PC-3 (cell line): ENCODE measurements at places on chromosomes 16 and 17. TPM values are rescaled to one million over a fixed set of nuclear protein-coding genes. Genes with fewer than 3 reads are reported as not detected.
A peak's percentile ranks its signal among the peaks of the same experiment; 100 is the strongest.

GRCh38 chr17:45143094-45143670, 5.1 kb upstream of the HEXIM1 start:
- DNase-seq: no peak
- H3K27me3 ChIP-seq: no peaks in the 10 kb centered on the region
- H3K36me3 ChIP-seq: no peaks in the 10 kb centered on the region

DNA sequence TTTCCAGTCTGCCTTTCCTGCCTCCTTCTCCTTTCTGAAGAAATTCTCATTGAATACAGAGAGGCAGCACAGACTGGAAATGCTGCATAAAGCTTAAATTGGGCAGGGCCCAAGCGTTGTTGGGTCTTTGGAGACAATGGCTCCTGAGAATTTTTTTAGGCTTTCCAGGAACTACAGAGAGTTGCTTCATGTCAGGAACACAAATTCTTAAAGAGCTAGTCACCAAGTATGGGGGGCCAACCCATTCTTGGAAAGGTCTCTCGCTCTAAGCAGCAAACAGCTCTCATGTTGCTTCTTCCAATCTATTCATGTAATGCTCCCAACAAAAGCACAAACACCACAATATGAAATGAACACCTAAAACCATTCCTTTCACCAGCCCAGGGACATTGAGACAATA, 6.9 kb downstream of the HNF1B start:
- DNase-seq: peak; percentile 26
- H3K27me3 ChIP-seq: peaks cover 26% of the 10 kb centered on the region
- no peaks in the 10 kb centered on the region for H3K4me1 ChIP-seq
- no peaks in the 10 kb centered on the region for H3K36me3 ChIP-seq

DNA sequence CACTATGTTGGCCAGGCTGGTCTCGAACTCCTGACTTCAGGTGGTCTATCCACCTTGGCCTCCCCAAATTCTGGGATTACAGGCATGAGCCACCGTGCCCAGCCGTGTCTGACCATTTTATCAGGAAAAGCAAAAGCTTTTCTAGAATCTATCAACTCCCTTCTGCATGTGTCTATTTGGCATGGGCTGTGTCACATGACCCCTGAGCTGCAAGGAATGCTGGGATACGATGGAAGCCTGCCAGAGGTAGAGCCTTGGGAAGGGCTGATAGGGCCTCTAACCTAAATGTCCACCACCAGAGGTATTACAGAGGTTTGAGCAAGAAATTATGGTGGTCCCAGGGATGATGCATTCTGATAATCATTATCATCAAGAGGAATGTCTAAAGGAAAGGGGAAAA, 616.2 kb downstream of the WWOX start:
- no peaks in the 10 kb centered on the region for H3K36me3 ChIP-seq
- no peak overlapping the region for H3K4me3 ChIP-seq
- no peaks in the 10 kb centered on the region for H3K4me1 ChIP-seq
- no peaks in the 10 kb centered on the region for H3K27me3 ChIP-seq
- DNase-seq: no peak

DNA sequence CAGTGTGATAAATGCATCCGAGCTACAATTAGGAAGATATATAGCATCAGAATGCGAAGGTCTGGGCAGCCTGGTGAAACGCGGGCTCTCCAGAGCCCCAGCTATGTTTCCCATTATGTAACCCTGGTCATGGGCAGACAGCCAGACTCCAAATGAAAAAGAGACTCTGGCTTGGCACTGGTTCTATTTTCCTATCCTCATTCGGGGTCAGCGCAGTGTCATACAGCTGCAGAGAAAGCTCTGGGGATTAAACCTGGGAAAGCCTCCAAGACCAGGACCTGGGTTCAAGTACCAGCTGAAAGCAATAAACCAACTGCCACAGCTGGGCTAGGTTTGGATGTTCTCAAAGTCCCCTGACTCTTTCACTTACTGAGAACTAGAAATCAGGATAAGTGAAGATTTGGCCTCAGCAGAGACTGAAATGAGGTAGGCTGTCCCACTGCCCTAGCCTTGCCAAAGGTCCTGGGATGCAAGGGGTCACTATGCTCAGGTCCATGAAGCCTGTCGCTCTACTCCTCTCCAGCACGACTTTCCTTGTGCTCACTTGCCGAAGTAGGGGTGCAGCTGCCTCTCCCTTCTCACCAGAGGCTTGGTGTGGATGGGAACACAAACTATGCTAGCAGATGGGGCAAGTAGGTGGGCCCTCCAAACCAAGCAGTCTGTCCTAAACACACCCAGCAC, 123.8 kb downstream of the SMG6 start:
- H3K27me3 ChIP-seq: no peaks in the 10 kb centered on the region
- no peak for DNase-seq
- no peaks in the 10 kb centered on the region; the same call in 1 of the 2 replicates for H3K4me1 ChIP-seq
- H3K4me3 ChIP-seq: no peak overlapping the region
- no peak overlapping the region for H3K27ac ChIP-seq
- no peaks in the 10 kb centered on the region for H3K36me3 ChIP-seq

DNA sequence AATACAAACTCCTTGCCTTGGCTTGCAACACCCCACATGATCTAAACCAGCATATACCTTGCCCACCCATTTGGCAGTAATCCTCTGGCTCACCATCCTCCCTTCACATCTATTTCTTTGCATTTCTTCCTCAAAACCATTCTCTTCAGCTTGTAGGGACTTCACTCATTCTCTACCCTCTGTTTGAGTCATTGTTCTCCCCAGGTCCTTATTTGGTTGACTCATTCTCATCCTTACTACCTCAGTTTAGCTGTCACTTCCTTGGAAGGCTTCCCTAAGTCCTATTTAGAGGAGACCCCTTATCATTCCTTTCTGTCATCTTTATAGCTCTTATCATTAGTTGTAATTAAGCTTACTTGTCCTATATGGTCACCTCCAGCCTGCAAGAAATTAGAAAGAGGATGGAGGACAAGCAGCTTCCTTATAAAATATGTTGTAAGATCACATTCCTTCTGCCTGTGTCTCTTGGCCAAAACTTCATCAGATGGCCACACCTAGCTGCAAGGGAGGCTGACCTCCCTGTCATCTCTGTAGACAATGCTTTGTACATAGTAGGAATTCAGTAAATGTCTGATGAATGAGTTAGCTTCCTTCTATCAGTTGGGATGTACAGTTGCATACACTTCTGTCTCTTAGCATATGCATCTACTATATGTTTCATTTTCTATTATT, 1.7 kb downstream of the TTC19 start:
- H3K4me3 ChIP-seq: peak overlapping the region; percentile 94
- peaks cover 55% of the 10 kb centered on the region for H3K36me3 ChIP-seq
- DNase-seq: peak; percentile 68
- H3K4me1 ChIP-seq: peaks cover 38% of the 10 kb centered on the region
- H3K27ac ChIP-seq: no peak overlapping the region

DNA sequence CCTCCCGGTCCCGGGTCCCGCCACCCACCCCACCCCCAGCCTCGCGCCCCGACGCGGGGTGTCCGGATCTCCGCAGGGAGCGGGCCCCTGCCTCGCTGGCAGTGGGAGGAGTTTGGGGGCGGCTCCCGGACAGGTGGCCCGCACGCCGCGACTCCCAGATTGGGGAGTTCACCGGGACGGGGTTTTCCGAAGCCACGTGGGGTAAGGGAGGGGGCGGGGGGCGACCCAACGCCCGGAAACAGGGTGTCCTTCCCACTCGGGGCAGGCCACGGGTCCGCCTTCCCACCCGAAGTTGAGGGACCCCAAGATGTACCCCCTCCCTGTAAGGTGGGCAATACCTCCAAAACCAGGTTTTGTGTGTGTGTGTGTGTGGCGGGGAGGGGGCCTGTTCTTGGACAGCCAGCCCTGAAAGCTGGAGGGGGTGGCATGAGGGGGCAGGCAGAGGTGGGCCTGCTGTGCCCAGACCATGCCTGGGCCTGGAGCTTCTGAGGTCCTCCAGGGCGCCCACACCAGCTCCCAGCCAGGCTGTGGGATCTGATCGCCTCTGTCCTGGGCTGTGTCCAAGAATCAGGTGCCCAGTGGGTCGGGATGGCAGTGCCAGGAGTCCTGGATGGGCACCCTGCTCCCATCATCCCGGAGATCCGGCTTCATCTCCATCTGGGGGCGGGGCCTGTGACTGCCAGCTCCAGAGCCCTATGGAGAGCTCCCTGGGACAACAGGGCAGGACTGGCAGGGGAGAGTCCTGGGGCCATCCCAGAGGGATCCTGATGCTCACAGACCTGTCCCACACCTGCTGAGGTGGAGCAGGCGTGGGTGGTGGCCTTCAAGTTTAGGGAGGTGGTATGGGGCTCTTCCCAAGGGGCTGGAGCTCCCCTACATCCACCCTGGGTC, 767 bp downstream of the SYNGR2 start:
- peak overlapping the region; percentile 76 for H3K4me3 ChIP-seq
- H3K27ac ChIP-seq: peak overlapping the region; percentile 48
- peaks cover 20% of the 10 kb centered on the region for H3K4me1 ChIP-seq
- peak; percentile 84 for DNase-seq
- no peaks in the 10 kb centered on the region for H3K27me3 ChIP-seq

DNA sequence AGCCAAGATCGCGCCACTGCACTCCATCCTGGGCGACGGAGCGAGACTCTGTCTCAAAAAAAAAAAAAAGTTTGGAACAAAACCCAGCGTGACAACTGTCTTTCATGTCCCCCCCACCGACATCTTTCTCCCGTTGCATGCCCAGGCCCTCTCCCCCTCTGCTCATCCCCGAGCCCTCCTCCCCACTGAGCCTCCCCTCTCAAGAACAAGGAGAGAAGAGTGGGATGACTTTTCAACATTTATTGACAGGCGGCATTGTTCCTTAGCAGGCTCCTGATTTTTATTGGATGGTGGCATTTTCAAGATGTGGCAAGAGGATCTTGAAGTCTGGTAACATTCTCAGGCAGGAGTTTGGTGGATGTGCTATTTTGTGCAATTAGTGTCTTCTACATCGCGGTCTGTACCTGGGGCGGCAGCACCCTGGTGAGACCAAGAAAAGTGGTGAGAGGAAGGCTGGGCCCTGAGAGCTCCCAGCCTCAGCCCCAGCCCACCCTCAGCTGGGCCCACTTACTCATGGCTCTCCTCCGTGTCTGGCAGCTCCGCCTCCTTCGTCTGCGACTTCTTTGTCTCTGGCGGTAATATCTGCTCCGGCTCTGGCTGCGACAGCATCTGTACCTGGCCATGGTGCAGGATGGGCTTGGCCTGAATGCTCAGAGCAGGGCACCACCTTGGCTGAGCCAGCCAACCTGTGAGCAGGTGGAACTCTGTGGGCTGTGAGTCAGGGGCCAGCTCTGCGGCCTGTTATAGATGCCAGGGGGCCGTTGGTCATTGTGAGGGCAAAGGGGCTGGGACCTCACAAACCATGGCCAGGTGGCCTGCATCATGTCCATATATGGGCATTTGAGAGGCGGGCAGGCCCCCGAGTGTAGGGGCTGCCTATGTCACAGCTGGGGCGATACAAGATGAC, at the start of gene PRM1:
TSS of gene PRM1 (minus strand) at position 715 of the 907 bp plus-strand sequence. CDS start at position 623, 92 bp downstream.
- no peaks in the 10 kb centered on the region for H3K27me3 ChIP-seq
- no peak for DNase-seq
- no peaks in the 10 kb centered on the region for H3K36me3 ChIP-seq
- H3K4me1 ChIP-seq: no peaks in the 10 kb centered on the region
- no peak within 1 kb of the TSS for H3K4me3 ChIP-seq

GRCh38 chr16:81729451-81729850, 49.6 kb upstream of the PLCG2 start:
- DNase-seq: no peak
- H3K27ac ChIP-seq: no peak overlapping the region
- no peaks in the 10 kb centered on the region for H3K27me3 ChIP-seq
- H3K4me1 ChIP-seq: no peaks in the 10 kb centered on the region; the same call in 1 of the 2 replicates
- H3K4me3 ChIP-seq: no peak overlapping the region

The PDIA2 gene
- not detected in 2 replicates for total RNA-seq

The HS3ST3A1 gene
- 47.6 and 65.4 TPM in 2 replicates for total RNA-seq

The KLHL36 gene
- 33.8 and 35.0 TPM in 2 replicates for total RNA-seq

The MMP25 gene
- total RNA-seq: 0.29 and 0.51 TPM in 2 replicates

The ANKRD40 gene
- total RNA-seq: 44.2 and 44.3 TPM in 2 replicates

The USP6 gene
- not detected in 2 replicates for total RNA-seq

The FAM20A gene
- total RNA-seq: 0.11 and 0.17 TPM in 2 replicates
